NCI-H526 (cell line): ENCODE measurements at places on chromosomes 11 and 22.

GRCh38 chr11:40337118-40337517 lies 1122.3 kb downstream of the LRRC4C start:
- DNase-seq: no peak

- DNase-seq: no peak
Measured at GRCh38 chr22:31121403-31121802, 1.4 kb upstream of the INPP5J start.

DNA sequence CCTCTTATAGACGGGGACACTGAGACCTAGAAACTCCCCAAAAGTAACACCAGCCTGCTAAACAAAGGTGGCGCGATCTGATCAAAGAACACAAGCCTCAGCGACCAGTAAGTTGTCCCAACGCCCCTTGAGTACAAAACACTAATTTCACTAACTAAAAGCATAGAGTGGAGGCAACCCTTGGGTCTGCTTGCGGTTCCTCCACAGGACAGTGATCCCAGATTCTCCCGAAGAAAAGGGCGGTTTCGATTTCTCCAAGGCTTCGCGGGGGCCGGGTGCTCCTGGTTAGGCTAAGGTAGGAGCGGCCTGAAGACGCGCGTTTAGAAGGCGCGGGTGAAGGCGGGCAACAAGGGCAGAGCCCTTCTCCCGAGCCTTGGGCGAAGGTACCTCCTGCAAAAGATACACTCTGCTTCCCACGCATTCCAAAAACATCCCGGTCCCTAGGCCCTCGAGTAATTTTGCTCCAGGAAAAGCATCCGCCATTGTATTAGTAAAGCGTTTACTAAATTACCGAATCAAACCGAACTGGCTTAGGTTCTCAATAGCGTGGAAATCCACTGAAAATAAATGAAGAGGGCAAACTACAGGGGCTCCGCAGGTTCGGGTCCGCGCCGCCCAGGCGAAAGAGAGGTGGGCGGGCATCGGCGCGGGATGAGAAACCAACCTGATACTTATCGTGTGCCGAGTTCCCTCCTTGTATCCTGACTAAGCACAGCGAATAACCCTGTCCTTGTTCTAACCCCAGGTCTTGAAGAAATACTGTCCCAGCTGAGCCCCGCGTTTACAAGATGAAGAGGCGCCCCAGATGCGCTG lies 2.0 kb downstream of the WT1 start:
- no peak for DNase-seq

- no peak for DNase-seq
Measured at GRCh38 chr11:69292221-69292648, 1.7 kb upstream of the MYEOV start.
